ENCODE measurements at places on chromosomes 13 and 19.

- no peak for DNase-seq
These were observed 95.9 kb downstream of the RFC3 start for GRCh38 chr13:33913829-33914228.

GRCh38 chr19:53333066-53333462 is 485 bp upstream of the ZNF845 start:
- DNase-seq: no peak

GRCh38 chr13:50323440-50324065 is 308.3 kb downstream of the KCNRG start:
- DNase-seq: no peak

DNA sequence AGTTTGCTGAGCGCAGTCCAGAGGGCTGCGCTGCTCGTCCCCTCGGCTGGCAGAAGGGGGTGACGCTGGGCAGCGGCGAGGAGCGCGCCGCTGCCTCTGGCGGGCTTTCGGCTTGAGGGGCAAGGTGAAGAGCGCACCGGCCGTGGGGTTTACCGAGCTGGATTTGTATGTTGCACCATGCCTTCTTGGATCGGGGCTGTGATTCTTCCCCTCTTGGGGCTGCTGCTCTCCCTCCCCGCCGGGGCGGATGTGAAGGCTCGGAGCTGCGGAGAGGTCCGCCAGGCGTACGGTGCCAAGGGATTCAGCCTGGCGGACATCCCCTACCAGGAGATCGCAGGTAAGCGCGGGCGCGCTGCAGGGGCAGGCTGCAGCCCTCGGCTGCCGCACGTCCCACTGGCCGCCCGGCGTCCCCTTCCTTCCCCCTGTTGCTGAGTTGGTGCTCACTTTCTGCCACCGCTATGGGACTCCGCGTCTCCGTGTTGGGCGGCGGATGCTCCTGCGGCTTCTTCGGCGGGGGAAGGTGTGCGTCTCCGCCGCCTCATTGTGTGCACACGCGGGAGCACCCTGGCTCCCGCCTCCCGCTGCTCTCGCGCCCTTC is 772 bp downstream of the GPC6 start:
- DNase-seq: no peak

- no peak for DNase-seq
These were observed 65.6 kb downstream of the IER2 start for GRCh38 chr19:13215572-13216380.

DNA sequence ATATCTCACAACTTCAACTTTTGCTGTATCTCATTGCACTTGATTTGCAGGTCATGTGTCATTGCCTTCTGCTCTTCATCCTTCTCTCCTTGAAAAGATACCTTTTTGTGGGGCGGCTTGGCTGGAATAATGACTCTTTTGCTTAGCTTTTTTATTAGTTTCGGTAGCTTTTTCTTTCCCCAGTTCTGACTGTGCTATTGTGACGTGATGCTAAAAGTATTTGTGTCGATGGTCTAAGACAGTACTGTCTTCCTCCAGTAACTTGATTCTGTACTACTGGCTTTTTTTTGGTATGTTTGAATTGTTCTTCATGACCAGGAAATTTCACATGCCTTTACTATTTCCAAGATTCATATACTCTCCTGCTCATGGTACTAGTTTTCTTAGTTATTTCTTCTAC is 63.1 kb downstream of the SLITRK1 start:
- no peak for DNase-seq

Data from stimulated activated CD8-positive, alpha-beta memory T cell treated with anti-CD3 and anti-CD28 coated beads, Interleukin-15, amount 100 ng/mL, for 48 hours (primary cell).